ENCODE measurements at places on chromosomes 3 and 15.

DNA sequence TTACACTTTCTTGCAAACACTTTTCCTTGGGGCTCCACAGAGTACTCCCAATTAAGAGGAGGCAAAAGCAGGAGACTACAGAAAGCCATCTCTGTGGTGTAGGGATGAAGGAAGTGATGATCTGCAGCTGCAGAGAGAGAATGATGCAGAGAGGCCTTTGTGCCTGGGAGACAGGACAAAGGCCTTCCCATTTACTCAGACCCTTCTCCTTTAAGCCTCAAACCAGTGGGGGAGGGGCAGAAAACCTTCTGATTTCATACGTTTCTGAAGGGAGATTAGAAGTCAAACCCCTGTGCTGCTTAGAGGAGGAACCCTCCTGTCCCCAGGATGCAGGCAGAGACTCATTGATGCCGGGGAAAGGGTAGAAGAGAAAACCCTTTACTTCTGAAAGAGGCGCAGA lies 130.8 kb downstream of the NEO1 start:
- DNase-seq: no peak

GRCh38 chr15:64635499-64636495 lies 139.6 kb downstream of the RBPMS2 start:
- no peak for DNase-seq

DNA sequence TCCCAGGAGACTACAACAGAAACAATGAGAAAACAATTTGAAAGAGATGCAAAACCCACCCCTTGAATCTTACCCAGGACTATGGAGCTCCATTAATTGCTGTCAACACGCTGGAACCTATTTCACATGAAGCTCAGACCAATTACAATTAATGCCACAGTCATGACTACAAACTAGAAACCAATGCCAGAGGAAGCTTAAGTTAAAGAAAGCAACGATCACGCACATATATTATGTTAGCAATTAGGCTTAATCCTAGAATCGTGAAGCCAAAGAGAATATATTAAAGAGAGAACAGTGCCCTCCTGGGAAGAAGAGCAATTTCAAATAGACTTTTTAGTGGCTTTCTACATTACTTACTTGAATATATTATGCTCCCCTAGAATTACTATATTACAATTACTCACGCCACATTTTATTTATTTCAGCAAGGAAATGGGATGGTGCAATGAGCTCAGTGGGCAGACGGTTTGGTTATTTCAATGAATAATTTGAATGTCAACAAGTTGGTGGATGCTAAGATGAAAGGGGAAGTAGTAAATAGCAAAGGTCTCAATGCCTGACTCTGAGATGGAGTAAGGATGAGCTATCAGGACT lies 125.5 kb downstream of the GREM1 start:
- DNase-seq: no peak

- DNase-seq: no peak
Observed at GRCh38 chr15:99467338-99467720, 98.5 kb upstream of the MEF2A start.

DNA sequence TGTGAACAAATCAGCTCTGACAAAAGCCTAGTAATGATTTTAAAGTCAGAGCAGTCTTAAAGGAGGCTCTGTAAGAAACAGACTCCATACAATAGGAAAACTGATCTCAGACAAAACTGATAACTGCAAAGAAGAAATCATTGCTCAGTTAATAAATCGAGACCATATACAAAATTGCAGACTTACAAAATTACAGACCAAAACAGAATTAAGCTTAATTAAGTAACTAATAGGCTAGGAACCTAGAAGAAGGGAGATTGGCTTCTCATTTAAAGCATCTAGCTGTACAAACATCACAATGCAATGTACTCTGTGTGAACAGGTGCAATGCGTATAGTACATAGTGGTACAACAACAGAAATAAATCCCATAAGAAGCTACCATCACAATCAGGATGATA lies 46.3 kb downstream of the ZBTB20 start:
- no peak for DNase-seq

GRCh38 chr3:65632414-65632813 lies 406.3 kb downstream of the MAGI1 start:
- no peak for DNase-seq

DNA sequence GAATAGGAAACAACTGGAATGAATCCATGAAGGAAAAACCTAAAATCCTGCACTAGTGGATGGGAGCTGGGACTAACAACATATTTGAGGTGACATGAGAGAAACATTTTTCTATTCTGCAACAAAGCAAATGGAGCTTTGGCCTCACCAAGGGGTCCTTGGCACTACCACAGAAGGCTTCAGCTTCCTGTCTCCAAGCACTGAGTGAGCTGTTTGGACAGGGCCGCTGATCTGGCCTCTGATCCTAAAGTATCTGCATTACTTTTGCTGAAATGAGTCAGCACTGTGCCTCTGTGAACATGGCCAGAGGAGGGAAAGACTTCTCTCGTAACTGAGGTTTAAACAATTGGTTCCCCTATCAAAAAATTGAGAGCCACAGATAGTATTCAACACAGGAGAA lies 9.0 kb downstream of the ARPP21 start:
- no peak for DNase-seq

- no peak for DNase-seq
Observed at GRCh38 chr15:63402498-63403253, 21.0 kb upstream of the CA12 start.

GRCh38 chr3:182597621-182598041 lies 195.7 kb upstream of the ATP11B start:
- no peak for DNase-seq

DNA sequence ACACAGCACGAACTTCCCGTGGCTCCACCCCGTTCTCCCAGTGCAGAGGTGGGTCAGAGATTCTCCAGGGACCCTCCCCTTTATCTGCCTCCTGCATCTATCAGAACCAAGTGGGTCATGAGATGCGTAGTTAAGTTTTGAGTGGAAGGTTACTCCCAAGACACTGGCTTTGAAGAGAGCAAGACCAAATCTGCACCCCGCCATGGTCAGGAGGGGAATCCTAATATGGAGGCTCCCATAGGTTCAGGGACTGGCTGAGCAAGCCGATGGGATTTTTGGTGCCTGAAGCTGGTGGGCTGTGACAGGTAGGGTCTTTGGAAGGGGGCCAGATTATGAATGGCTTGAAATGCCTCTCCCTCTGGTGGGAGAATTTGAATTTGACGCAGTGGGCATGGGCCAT lies 207.0 kb upstream of the NR2E3 start:
- no peak for DNase-seq

- no peak for DNase-seq
Observed at GRCh38 chr15:28094732-28095521, 4.2 kb downstream of the OCA2 start.

DNA sequence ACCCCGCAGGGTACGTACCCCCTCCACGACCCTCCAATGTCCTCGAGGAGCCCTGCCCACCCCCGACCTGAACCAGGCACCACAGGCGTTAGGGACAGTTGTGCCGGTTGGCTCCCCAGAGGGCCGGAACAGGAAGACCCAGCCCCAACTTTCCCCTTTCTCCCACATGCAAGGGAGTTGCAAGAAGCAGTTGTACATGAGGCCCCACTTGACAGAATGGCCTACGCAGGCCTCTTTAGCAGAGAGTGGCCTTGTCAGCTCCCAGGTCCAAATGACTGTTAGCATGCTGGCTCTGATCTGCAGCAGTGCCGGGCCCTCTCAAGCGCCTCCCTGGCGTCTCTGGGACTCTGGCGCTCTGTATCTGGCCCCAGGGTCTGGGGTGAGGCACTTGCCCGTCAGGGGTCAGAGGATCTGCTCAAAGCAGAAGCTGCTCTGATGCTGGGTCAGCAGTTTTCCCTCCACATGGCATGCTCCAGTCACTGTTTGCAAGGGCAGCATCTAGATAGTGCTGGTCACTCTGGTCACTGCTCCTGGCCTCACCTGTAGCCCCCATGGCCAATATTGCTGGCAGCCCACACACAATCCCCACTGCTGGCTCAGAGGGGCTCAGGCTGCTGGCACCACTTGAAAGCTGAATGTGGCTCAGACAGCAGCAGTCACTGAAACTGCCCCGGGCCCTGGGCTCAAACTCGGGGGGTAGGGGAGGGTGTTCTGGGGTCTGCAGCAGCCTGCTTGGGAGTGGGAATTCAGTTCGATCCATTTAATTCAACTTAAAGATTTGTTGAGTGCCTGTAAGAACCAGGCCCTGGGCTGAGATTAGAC lies 254.5 kb downstream of the FAM43A start:
- no peak for DNase-seq

- DNase-seq: no peak
Observed at GRCh38 chr3:52021489-52022268, 26.0 kb upstream of the RPL29 start.

GRCh38 chr3:170307671-170308405 lies 49.7 kb upstream of the SKIL start:
- DNase-seq: no peak

- DNase-seq: no peak
Observed at GRCh38 chr15:53976844-53977392, 1.3 kb upstream of the UNC13C start.

- DNase-seq: no peak
Observed at GRCh38 chr3:34056181-34056910, 257.9 kb downstream of the PDCD6IP start.
